ENCODE measurements at places on chromosomes 12 and 14.

DNA sequence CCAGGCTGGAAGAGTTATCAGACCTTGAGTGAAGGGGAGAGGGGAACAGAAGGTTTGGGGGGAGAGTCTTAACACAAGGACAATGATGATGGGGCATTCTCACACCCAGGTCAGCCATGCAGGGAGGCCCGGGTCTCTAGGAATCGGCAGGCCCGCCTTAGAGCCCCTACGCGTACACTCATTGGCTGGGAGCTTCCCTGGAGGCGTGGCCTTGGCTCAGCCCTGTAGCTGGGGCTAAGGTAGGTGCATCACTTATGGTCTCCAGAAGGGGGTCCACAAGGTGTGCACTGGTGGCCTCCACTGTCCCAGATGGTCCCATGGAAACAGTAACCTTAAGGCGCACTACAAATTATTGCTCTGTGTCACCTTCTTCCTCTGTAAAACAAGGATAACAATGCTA is 660.1 kb downstream of the MED13L start:
- DNase-seq: no peak

DNA sequence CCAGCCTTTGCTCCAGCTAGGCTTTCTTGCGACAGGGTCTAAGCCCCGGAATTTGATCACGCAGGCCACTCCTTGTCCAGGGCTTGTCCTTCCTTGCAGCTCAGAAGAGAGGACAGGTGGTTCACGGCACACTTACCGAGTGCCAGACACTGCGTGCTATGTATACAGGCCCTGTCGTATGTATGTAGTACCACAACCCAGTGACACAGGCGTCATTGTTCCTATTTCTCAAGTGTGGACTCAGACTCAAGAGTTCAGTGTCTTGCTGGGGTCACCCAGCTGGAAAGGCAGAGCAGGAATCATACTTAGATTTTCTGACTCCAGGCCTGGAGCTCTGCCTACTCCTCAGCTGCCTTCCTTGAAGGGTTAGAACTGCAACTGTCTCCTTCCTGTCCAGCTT is 153.9 kb downstream of the SMOC1 start:
- DNase-seq: no peak

DNA sequence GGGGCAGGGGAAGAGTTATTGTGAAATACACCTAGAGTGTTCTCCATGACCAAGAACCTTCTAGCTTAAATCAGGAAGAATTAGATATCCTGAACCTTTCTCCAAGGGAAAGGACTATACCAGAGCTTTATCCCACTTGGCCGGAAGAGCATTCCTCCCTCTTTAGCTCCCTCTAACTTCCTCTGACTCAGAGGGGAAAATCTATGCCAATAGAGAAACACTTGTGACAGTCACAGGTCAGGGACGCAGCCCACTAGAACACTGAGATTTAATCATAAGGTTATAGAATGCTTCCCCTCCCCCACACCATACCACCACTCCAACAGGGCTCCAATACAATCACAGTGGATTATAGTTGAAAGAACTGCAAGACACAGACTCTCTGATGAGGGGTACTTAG is 55.4 kb upstream of the RFX4 start:
- DNase-seq: no peak

DNA sequence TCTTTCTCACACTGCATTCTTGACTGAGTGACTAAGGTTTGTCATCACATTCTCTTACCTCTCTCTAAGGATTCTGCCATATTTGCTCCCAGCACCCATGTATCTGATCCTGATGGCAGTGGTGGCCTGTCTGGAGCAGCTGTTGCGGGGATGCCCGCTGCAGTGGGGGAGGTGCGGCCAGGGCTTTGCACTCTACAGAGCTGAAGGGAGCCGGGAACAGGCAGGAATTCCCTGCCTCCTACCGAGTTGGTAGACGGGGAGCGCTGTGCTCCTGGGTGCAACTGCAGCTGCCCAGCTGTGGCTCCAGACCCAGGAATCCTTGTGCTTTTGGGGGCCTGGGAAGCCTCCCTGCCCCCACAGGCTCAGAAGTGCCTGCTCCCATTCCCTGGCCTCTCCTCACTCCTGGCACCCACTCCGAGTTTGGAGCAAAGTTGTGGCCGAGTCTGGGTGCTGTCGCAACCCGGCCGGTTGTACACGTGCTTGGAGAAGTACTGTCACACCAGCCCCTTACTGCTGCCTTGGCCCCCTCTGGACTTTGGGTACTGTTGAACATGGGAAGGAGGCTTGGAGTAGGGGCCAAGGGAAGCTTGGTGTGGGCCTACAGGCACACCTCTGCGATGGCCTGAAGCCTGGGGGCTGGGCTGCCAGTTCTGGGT is 106.9 kb upstream of the OR4E1 start:
- no peak for DNase-seq

- no peak for DNase-seq
Observed at GRCh38 chr12:42809226-42809625, 219.7 kb upstream of the PRICKLE1 start.

- DNase-seq: no peak
Observed at GRCh38 chr14:68964300-68965093, 14.6 kb downstream of the ACTN1 start.

DNA sequence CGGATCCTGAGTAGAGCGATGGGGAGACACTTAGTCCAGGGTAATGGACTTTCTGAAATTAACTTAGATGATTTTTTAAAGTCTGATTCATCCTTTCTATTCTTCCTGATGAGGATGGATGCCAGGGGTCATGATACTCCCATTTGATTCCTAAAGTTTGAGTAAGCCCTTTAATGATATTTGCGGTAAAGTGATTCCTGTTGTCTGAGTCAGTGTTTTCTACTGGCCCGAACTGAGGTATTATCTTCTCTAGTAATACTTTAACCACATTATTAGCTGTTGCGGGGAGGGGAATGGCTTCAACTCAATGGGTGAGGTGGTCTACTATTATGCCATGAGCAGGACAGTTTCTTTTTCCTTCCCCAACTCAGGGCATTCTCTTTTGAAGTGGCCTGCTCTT is 111.6 kb downstream of the RIN3 start:
- no peak for DNase-seq

GRCh38 chr14:98951031-98951430 is 321.0 kb downstream of the BCL11B start:
- no peak for DNase-seq

DNA sequence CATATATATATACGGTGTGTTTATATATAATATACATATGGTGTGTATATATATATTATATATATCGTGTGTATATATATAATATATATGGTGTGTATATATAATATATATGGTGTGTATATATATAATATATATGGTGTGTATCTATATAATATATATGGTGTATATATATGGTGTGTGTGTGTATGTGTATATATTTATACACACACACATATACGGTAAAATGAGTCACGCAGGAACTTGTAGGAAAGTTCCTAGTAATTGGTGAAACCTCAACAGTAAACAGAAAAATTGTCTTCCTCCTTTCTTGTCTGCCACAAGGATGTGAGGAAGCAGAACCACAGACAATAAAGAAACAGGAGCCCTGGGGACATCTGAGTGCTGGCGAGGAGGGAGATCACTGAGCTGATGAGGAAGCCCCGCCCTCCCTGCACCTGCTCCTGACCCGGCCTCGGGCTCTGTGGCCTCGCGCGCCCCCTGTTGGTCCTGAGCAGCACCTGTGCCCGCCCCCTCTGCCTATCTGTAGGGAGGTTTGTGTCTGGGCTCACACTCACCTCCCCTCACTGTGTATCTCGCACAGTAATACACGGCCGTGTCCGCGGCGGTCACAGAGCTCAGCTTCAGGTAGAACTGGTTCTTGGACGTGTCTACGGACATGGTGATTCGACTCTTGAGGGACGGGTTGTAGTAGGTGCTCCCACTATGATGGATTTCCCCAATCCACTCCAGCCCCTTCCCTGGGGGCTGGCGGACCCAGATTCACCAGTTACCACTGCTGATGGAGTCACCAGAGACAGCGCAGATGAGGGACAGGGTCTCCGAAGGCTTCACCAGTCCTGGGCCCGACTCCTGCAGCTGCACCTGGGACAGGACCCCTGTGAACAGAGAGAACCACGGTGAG is 1079.4 kb downstream of the TMEM121 start:
- DNase-seq: peak; percentile 81

GRCh38 chr12:61514016-61514415 is 746.2 kb upstream of the USP15 start:
- DNase-seq: no peak

DNA sequence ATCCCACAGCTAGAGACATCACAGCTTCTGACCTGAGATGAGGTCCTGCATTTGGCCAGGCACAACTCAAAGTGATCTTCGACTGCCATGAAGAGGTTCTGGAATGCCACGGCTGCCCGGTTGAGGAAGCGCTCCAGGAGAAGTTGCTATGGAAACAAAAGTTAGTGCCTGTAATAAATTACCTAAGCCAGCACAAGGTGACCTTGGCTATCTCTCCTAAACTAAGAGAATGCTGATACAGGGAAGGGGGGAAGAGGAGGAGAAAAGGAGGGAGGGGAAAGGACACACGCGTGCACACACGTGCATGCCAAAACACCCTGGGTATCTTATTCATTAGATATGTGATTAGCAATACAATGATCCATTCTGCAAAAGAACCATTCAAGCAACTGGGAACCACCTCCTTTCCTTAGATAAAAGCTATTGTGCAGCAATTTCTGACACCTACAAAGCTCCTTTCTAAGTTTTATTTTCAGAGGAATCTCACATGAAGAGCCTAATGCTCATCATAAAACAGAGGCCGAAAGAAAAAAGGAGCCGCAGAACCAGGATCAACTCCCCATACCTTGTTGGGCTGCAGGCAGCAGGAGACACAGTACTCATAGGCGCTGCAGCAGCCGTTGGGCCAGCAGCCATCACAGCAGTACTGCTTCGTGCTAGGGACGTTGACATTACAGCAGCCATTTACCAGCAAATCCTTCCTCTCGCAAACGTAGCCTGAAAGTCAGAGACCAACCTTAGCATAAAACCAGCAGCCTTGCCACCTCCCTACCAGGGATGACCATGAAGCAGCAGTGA is 17.9 kb downstream of the SPRING1 start:
- DNase-seq: no peak

GRCh38 chr14:62957562-62957961 is 87.7 kb downstream of the KCNH5 start:
- no peak for DNase-seq

- no peak for DNase-seq
Observed at GRCh38 chr12:130632642-130633041, 83.5 kb downstream of the RIMBP2 start.

- DNase-seq: no peak
Observed at GRCh38 chr12:121568518-121568917, 12.3 kb downstream of the KDM2B start.

- DNase-seq: peak; percentile 3
Observed at GRCh38 chr12:2294651-2295475, 242.1 kb downstream of the CACNA1C start.

GRCh38 chr12:3218228-3219171 is 141.3 kb downstream of the TSPAN9 start:
- no peak for DNase-seq

GRCh38 chr12:67853204-67853603 is 136.0 kb upstream of the IFNG-AS1 start:
- DNase-seq: no peak

GRCh38 chr12:6956021-6956727 is 5.0 kb downstream of the PTPN6 start:
- DNase-seq: peak; percentile 56

DNA sequence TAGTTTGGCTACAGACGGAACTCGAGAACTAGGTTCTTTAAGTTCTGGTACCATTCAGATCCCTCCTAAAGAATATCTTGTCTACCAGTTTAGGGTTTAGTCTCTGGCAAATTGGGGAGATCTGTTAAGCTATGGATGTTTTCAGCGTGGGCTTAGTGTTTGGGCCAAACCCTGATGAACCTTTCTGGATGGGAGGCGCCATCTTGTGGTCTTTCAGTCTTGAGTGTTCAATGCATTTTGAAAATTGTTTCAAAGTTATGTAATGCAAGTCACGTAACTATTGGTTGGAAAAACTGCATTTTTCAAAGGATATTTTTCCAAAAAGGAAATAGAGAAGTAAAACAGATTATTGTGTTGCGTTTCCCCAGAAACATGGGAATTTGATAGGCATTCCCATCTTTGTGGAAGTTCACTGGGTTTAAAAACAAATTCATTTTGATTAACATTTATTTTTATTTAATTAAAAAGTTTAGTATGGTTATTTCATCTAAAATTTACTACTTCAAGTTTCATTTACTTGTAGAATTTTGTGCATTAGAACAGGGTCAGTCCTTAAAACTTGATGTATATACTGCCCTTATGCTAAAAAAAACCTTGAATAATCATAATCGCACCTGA is 169.0 kb downstream of the PRIMA1 start:
- DNase-seq: peak; percentile 18

DNA sequence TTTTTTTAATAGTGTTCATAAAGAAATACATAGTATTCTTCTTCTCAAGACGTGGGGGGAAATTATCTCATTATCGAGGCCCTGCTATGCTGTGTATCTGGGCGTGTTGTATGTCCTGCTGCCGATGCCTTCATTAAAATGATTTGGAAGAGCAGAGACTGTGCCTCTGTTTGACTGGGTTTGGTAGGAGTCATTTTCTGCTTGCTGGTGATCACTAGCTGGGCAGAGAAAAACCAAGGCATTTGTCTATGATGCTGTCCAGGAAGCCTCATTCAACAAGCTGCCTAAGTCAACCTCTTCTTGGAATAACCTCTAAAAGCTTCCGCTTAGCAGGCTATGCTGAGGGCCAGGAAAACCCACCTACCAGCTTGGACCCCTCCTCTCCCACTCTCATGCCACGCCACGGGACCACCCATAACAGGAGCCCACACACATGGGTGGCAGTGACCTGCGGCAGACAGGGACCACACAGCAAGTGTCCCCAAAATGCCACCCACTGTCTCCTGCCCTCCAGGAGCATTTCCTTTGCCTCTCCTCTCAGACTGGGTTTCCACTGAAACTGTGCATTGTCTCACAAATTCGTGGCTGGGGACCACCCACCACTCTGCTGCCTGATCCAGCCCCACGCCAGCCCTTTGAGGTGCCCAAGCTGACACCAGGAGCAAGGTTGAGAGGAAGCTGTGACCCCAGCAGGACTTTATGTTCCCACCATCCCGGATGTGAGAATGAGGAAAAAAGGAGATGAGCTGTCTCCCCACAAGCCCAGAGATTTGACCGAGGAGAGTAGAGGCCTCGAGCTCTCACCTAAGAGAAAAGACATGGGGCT is 36.8 kb downstream of the DAD1 start:
- peak; percentile 22 for DNase-seq

DNA sequence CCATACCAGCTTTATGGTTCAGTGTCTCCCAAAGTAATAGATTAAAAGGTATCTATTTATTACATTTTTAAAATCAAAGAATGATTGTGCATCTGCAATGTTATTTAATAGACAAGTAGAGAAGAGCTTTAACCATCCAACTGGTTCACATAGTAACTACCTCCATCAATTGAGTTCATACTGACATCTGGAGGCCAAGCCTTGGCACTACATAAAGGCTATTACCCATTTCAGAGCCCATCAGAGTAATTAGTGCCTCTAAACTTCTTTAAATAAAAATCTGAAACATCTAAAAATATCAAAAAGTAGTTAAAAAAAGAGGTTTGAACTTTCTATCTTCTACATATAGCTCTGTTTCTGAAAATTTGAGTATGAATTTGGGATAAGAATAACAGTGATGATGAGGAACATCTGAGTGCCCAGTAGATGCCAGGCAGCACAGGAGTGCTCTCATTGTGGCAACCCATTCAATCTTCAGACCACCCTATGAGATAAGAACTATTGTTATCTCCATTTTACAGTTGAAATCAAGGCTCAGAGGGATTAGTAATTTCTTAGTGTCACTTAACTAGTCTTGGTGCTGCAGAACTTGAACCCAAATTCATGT is 132.9 kb upstream of the DAAM1 start:
- DNase-seq: peak; percentile 24
